ENCODE measurements at places on chromosomes 1 and 21.

DNA sequence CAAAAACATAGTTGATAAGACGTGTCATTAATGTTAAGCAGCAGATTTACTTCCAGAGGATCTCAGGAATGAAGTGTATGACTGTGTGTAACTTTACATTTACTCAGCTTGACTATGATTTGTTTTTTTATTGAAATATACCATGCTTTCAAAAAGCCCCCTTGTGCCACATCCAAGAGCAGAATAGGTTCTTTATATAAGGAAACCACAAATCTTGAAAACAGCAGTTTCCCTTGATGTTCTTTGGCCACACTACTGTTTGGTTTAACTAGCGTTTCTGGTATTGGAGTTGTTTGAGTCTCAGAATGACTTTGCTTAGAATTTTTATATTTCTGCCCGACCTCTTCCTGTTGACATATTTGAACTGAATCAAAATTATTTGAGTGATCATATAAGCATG is 25.0 kb downstream of the LRRC8C start:
- DNase-seq, result no peak

GRCh38 chr1:113937146-113937545 is 8.0 kb downstream of the HIPK1 start:
- DNase-seq, result no peak

- DNase-seq, result no peak
Observed at GRCh38 chr1:12424087-12424529, 193.9 kb downstream of the DHRS3 start.

GRCh38 chr1:147719711-147720225 is 40.6 kb downstream of the GJA5 start:
- DNase-seq, result no peak

DNA sequence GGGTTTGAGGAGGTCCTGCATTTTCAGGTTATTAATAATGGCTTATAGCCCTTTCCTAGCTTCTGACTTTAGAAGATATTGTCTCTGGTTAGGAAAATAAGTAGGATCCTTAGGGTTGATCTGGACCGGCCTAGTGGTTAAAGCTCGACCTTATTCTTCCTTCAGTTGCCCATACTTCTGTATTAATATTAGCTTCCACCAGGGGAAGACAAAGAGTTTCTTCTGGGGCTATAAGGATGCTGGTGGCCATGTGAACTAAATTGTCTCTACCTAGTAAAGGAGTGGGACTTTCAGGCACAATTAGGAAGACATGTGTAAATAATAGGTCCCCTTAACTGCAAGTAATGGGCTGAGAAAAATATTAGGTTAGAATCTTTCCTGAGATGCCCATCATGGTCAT is 20.6 kb upstream of the FCGR2A start:
- DNase-seq, result no peak

DNA sequence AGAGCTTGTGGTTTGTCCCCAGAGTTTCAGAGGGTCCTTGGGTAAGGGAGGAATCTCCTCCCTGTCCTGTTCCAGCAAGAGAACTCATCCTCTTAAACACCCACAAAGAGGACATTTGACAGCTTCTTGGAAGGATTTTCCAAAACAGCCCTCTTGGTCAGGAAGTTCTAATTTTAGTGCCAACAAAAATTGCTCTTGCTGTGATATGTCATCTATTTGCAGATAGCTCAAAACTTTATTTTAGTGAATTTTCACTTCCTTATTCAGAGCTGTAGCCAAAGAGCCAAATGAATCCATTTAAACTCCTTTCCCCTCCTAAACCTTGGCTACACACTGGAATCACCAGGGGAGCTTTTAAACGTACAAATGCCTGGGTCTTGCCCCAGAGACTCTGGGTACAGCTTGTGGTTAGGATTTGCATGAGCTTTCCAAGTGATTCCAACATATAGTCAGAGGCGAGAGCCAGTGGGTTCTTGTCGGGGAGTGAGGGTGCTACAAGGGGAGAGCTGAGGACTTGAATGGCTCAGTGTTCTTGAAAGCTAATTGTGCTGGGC is 11.8 kb upstream of the RASSF5 start:
- DNase-seq, result no peak

- DNase-seq, result no peak
Observed at GRCh38 chr1:44512313-44512885, 107.3 kb downstream of the RNF220 start.

GRCh38 chr1:14975119-14975518 is 178.4 kb upstream of the TMEM51 start:
- DNase-seq, result no peak

- no peak for DNase-seq
Observed at GRCh38 chr1:28510970-28511440, 5.2 kb downstream of the RCC1 start.

GRCh38 chr1:229479660-229480399 is 28.3 kb downstream of the NUP133 start:
- no peak for DNase-seq

GRCh38 chr1:1606232-1606631 is 6.3 kb upstream of the FNDC10 start:
- no peak for DNase-seq

DNA sequence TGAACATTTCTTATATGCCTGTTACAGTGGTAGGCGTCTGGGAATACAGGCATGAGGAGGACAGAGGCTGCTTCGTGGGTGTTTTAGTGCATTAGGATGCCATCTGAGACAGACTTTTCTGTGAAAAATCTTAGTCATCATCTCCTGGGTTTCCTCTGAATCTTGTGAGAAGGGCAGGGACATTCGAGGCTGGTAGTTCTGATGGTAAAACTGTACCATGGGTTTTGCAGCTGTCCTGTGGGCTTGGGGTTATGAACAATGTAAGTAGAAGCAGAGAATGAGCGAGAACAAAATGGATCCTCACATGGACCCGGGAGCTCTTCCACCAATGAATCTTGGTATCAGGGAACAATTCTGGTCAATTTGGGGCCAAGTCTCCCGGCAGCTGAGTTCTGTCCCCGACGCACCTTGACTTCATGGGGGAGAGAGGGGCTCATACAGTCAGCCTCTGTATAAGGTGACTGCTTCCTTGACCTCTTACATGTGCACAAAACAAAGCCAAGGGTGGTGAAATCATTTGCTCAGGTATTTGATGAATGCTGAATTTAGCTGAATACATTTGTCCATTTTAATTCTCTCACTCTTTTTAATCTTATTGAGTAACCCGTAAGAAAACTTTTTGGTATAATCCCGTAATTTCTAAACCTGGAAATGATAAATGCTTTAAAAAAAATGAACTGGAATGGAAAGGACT is 63.6 kb upstream of the ERRFI1 start:
- no peak for DNase-seq

- no peak for DNase-seq
Observed at GRCh38 chr1:203084588-203085527, 954 bp downstream of the MYOG start.

GRCh38 chr1:161440312-161440894 is 64.9 kb upstream of the FCGR2A start:
- DNase-seq, result no peak

- no peak for DNase-seq
Observed at GRCh38 chr1:161781995-161782394, 15.9 kb downstream of the ATF6 start.

- no peak for DNase-seq
Observed at GRCh38 chr1:59438058-59438560, 141.2 kb downstream of the FGGY start.

DNA sequence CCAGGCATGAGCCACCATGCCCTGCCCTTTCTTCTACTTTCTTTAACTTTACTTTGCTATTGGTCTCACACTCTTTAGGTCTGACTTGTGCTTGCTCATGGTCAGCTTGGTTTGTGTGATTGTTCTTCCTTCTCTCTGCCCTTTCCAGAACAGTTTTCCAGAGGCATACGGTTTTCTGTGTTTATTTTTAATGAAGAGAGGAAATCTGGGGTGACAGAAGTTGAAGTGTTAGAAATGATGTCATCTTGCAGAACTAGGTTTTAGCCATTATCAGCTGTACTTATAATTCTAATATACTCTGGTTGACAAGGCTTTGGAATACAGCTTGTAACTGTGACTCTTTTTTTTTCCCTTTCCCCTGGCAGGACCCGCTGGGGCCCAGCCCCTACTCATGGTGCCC is 14.4 kb downstream of the AGO3 start:
- no peak for DNase-seq
